ENCODE measurements at places on chromosomes 11 and 22. TPM values are rescaled to one million over a fixed set of nuclear protein-coding genes. Genes with fewer than 3 reads are reported as not detected.

DNA sequence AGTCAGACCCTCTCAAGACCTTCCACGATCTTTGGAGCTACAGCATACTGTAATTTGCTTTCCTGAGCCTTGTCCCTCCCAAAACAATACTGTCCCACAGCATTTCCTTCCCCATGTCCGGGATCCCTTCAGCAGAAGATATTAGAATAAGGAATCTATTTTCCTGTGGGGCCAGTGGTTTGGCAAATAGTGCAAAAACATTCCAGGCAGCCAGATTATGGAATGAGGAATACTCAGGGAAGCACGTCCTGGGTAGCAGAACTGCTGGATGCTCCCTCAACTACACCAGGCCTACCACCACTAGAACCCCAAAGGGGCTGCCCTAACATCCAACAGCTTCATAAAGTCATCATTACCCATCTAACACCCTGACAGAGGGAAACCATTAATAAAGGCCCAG, 61.5 kb downstream of the AAMDC start:
- H3K36me3 ChIP-seq = no peaks in the 10 kb centered on the region
- no peak overlapping the region for H3K27ac ChIP-seq
- H3K4me3 ChIP-seq = no peak overlapping the region
- no peak for DNase-seq
- no peaks in the 10 kb centered on the region for H3K4me1 ChIP-seq

ISX gene
- not detected for total RNA-seq

DNA sequence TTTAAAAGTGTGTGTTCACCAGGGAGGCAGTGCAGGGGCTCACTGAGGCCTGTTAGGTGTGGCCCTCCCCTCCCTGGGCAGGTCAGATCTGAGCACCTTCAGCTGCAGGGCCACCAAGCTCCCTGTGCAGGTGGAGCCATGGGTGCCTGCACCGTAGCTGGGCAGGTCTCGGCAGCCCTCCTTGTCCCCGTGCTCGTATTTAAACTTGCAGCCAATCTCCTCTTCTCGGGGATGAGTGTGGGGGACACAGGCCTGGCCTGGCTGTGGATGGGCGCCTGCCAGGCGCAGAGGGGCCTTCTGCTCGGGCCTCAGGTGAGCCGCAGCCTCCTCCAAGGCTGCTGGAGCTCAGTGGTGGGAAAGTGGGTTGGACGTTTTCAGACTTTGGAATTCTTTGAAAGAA, 19.1 kb downstream of the PHRF1 start:
- no peak overlapping the region for H3K4me3 ChIP-seq
- H3K36me3 ChIP-seq = no peaks in the 10 kb centered on the region
- no peaks in the 10 kb centered on the region for H3K27me3 ChIP-seq
- no peaks in the 10 kb centered on the region for H3K4me1 ChIP-seq
- no peak for DNase-seq

- DNase-seq = no peak
- no peak overlapping the region for H3K27ac ChIP-seq
- H3K4me1 ChIP-seq = no peaks in the 10 kb centered on the region
- no peak overlapping the region for H3K4me3 ChIP-seq
Observed at GRCh38 chr11:35367491-35367890, 51.9 kb downstream of the SLC1A2 start.

- no peak overlapping the region for H3K27ac ChIP-seq
- H3K36me3 ChIP-seq = no peaks in the 10 kb centered on the region
- no peak overlapping the region for H3K4me3 ChIP-seq
- DNase-seq = no peak
- no peaks in the 10 kb centered on the region for H3K27me3 ChIP-seq
Observed at GRCh38 chr11:134098566-134099184, 29.8 kb downstream of the JAM3 start.

- H3K4me1 ChIP-seq = peaks cover 25% of the 10 kb centered on the region
- peak overlapping the region; percentile 55 for H3K27ac ChIP-seq
- H3K36me3 ChIP-seq = no peaks in the 10 kb centered on the region
- peak overlapping the region; percentile 36 for H3K4me3 ChIP-seq
Observed at GRCh38 chr11:46417711-46418110, 26.1 kb upstream of the CHRM4 start.

DNA sequence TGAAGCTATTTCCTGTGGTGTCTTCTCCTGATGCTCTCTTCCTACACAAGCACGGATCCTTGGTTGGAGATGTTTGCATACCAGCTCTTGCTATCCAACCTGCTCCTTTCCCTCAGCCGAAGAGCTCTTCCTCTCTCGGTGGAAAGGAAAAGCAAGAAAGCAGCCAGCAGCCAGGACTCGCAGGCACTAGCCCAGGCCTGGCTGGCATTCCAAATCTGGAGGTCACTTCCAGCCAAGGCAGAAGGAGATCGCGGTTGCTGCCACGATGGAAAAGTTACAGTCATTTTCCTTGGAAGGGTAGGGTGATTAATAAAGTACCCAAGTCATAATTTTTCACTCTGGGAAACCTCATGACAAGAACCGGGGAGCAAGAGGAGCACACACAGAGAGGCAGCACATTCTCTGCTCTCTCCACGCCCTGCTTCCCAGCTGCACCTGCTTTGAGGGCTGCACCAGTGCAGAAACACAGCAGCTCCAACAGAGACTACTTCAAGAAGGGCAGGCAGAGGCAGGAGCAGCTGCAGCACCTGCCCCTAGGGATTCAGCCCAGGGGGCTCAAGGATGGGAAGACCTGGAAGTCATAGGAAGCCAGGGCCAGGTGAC, 399.3 kb downstream of the CADM1 start:
- H3K27me3 ChIP-seq = no peaks in the 10 kb centered on the region
- H3K4me1 ChIP-seq = peaks cover 4% of the 10 kb centered on the region
- H3K36me3 ChIP-seq = no peaks in the 10 kb centered on the region
- H3K27ac ChIP-seq = no peak overlapping the region

GRCh38 chr22:26047920-26048319, 121.3 kb upstream of the SEZ6L start:
- no peak overlapping the region for H3K27ac ChIP-seq
- no peak for DNase-seq
- H3K27me3 ChIP-seq = no peaks in the 10 kb centered on the region
- H3K4me3 ChIP-seq = no peak overlapping the region

DNA sequence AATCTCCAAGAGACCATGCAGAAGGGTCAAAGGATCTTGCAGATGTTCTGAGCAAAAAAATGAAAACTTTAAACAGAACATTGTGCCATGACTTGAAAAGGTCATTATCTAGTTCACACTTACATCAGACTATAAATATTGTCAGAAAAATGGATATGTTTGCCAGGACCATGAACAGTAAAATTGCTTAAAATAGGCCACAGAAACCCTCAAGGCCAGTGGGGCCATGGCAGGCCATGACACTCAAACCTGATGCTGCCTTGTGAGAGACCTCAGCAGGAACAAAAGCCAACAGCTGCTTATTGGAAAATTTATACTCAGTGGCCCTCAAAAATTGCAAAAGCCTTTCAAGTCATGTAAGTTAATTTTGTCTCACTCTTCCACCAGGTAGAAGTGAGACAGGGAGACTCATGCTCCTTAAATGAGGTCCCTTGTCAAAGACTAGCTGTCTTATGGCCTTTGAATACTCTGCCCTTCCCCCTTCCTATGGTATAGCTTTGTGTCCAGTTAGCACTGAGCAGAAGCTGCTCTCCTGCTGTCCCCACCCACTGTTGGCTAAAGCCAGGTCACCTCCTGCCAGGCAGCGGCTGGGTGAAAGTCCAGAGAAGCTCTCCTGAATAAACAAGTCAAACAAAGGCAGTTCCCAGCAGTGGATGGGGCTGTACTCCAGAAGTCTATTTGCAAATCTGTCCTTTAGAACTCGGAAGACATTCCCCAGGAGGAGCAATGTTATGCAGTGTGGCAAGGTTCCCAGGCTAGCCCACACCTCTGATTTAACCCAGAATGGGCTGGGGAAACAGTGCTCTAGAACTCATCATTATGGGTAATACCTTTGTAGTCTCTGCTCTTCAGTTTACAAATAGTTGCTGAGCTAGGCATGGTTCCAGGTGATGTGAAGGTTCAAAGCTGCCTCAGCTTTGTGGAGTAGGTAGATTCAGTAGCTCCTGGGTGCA, 21.4 kb downstream of the ADM start:
- no peak for DNase-seq
- H3K27ac ChIP-seq = no peak overlapping the region
- no peaks in the 10 kb centered on the region for H3K27me3 ChIP-seq

- H3K27me3 ChIP-seq = no peaks in the 10 kb centered on the region
- H3K27ac ChIP-seq = no peak overlapping the region
- no peak for DNase-seq
- H3K36me3 ChIP-seq = no peaks in the 10 kb centered on the region
- H3K4me3 ChIP-seq = no peak overlapping the region
Observed at GRCh38 chr22:42584364-42584940, 30.2 kb downstream of the POLDIP3 start.

DNA sequence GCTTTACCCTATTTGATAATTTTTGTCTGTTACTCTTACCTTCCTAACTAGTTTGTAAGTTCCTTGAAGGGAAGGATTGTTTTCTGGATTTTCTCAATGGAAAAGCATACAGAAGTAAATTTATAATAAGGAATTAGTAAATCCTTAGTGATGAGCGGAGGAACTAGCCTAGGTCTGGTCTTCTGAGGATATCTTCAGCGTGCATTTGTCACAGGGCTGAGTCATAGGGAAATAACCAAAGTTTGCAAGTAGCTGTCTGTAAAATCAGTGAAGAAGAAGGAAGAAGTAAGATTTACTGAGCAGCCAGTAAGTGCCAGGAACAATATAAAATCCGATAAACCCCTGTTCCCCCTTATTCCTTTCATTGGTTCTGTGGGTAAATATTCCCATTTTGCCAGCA, 162.7 kb upstream of the SORL1-AS1 start:
- no peak overlapping the region for H3K4me3 ChIP-seq
- DNase-seq = no peak
- H3K27me3 ChIP-seq = no peaks in the 10 kb centered on the region
- no peaks in the 10 kb centered on the region for H3K4me1 ChIP-seq
- H3K36me3 ChIP-seq = peaks cover 5% of the 10 kb centered on the region

SLC22A25 gene
- total RNA-seq = not detected

- no peak overlapping the region for H3K27ac ChIP-seq
- H3K27me3 ChIP-seq = peaks cover 13% of the 10 kb centered on the region
- peak; percentile 56 for DNase-seq
Observed at GRCh38 chr11:7098235-7098832, 9.5 kb downstream of the RBMXL2 start.

C11orf16 gene
- not detected for total RNA-seq

GRCh38 chr11:133224271-133224670, 308.0 kb downstream of the OPCML start:
- no peak overlapping the region for H3K4me3 ChIP-seq
- H3K27me3 ChIP-seq = peaks cover 61% of the 10 kb centered on the region
- DNase-seq = no peak
- no peaks in the 10 kb centered on the region for H3K36me3 ChIP-seq

DNA sequence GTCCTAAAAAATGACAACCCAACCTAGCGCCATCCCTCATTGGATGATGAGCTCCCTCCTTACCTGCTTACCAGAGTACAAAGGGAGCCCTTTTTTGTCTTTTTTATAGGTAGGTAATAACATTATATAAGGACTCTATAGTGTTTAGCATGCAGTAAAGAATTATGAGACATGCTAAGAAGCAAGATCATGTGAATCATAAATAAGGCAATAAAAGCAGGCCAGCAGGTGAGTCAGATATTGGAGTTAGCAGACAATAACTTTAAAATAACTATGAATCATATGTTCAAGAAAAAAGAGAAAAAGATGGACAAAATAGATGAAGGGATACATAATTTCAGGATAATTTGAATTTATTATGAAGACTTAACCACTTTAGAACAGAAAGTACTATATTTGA, 81.5 kb downstream of the GRK3 start:
- no peak overlapping the region for H3K4me3 ChIP-seq
- no peak for DNase-seq
- no peaks in the 10 kb centered on the region for H3K36me3 ChIP-seq
- no peaks in the 10 kb centered on the region for H3K27me3 ChIP-seq

C22orf42 gene
- total RNA-seq = 0.50 TPM

GRCh38 chr11:64313491-64314145, 3.7 kb downstream of the TRMT112 start:
- no peak overlapping the region for H3K27ac ChIP-seq
- no peaks in the 10 kb centered on the region for H3K36me3 ChIP-seq
- DNase-seq = no peak

- H3K4me3 ChIP-seq = peak overlapping the region; percentile 83
- peak overlapping the region; percentile 100 for H3K27ac ChIP-seq
- DNase-seq = no peak
- H3K27me3 ChIP-seq = no peaks in the 10 kb centered on the region
- H3K36me3 ChIP-seq = peaks cover 7% of the 10 kb centered on the region
Observed at GRCh38 chr22:41831383-41831782, 1.5 kb upstream of the SREBF2 start.

- H3K36me3 ChIP-seq = no peaks in the 10 kb centered on the region
- H3K27me3 ChIP-seq = no peaks in the 10 kb centered on the region
- peak; percentile 92 for DNase-seq
Observed at GRCh38 chr11:121800731-121801393, 315.2 kb downstream of the BLID start.

GRCh38 chr11:120606211-120607010, 94.9 kb downstream of the GRIK4 start:
- peaks cover 17% of the 10 kb centered on the region for H3K4me1 ChIP-seq
- no peak overlapping the region for H3K27ac ChIP-seq
- H3K36me3 ChIP-seq = no peaks in the 10 kb centered on the region
- peaks cover 29% of the 10 kb centered on the region for H3K27me3 ChIP-seq
- no peak for DNase-seq

DNA sequence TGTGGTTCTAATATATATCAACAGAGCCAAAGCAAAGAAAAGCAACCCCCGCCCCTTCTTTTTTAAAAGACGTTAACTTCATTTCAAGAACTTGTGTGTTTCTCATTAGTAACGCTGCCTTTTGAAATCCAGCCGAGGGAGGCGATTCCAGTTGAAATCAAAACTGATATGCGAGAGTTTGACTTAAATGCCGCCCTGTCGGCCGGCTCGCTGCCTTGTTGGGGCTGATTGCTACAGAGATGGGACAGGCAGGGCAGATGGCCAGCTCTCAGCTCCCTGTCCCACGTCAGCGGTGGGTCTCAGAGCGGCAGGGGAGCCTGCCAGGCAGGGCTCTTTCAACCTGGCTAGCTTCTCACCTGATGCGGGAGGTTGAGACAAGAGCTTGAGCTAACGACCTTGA, 51.9 kb upstream of the ALX4 start:
- H3K27ac ChIP-seq = no peak overlapping the region
- H3K27me3 ChIP-seq = no peaks in the 10 kb centered on the region
- peaks cover 5% of the 10 kb centered on the region for H3K4me1 ChIP-seq

ZBTB3 gene
- 9.2 TPM for total RNA-seq

DNA sequence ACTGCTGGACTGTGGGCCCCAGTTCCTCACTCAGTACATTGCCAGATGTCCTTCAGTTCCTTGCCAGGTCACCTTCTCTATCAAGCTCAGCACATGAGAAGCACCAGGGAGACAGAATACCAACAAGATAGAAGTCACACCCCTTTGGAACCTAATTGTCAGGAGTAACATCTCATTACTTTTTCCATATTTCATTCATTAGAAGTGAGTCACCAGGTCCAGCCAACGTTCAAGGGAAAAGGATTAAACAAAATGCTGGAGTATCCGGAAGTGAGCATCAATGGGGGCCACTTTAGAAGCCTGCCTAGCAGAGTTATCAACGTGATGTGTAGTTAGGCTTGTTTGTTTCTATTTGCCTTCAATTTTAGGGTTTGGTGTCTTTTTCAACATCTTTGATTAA, 569.3 kb downstream of the MIAT start:
- H3K4me1 ChIP-seq = peaks cover under 1% of the 10 kb centered on the region
- no peak for DNase-seq
- no peaks in the 10 kb centered on the region for H3K27me3 ChIP-seq
- no peaks in the 10 kb centered on the region for H3K36me3 ChIP-seq
- H3K27ac ChIP-seq = no peak overlapping the region

SCGB1D4 gene
- total RNA-seq = not detected

MS4A7 gene
- total RNA-seq = not detected

- H3K4me1 ChIP-seq = peaks cover 4% of the 10 kb centered on the region
- H3K36me3 ChIP-seq = no peaks in the 10 kb centered on the region
- DNase-seq = no peak
- H3K27ac ChIP-seq = no peak overlapping the region
Observed at GRCh38 chr11:72220696-72221363, 3.7 kb upstream of the INPPL1 start.

All from neural progenitor cell (in vitro differentiated cells).